Mesangial cell (primary cell): ENCODE measurements at places on chromosomes 7 and 10. TPM values are rescaled to one million over a fixed set of nuclear protein-coding genes. Genes with fewer than 3 reads are reported as not detected.

Gene WIPF3
- under 0.01 and 0.25 TPM in 2 replicates for total RNA-seq

Gene LIPJ
- total RNA-seq, result under 0.01 TPM in 1 of 2 replicates, not detected in the other

Gene NODAL
- not detected in 2 replicates for total RNA-seq

Gene KLLN
- 0.13 and 0.49 TPM in 2 replicates for total RNA-seq

Gene TMEM270
- not detected in 2 replicates for total RNA-seq

Gene PPP1R3A
- total RNA-seq, result not detected in 2 replicates

Gene SORBS1
- total RNA-seq, result 1.3 and 2.8 TPM in 2 replicates

Gene FRA10AC1
- 2.0 and 3.0 TPM in 2 replicates for total RNA-seq

Gene OR2A12
- total RNA-seq, result not detected in 2 replicates

Gene GRID1
- total RNA-seq, result 0.13 TPM in 1 of 2 replicates, not detected in the other

Gene SLIT1
- total RNA-seq, result under 0.01 and 0.16 TPM in 2 replicates

Gene PNLIP
- total RNA-seq, result not detected in 2 replicates

Gene TMEM196
- under 0.01 and 0.13 TPM in 2 replicates for total RNA-seq

Gene MAGI2
- total RNA-seq, result 0.81 and 4.6 TPM in 2 replicates

Gene SEPHS1
- 44.7 and 61.4 TPM in 2 replicates for total RNA-seq

Gene CRYGN
- 1.3 TPM in 1 of 2 replicates, not detected in the other for total RNA-seq

Gene BTAF1
- 13.7 and 14.7 TPM in 2 replicates for total RNA-seq

Gene MINDY4
- 3.7 and 3.8 TPM in 2 replicates for total RNA-seq

Gene GNG11
- 16.4 and 22.0 TPM in 2 replicates for total RNA-seq

Gene GRM3
- total RNA-seq, result not detected in 2 replicates

Gene CC2D2B
- 0.25 TPM in 1 of 2 replicates, not detected in the other for total RNA-seq

Gene CDH23
- under 0.01 and 0.13 TPM in 2 replicates for total RNA-seq

Gene PLXNA4
- total RNA-seq, result 0.16 and 0.51 TPM in 2 replicates

Gene CPED1
- total RNA-seq, result 2.0 and 6.8 TPM in 2 replicates

Gene AKAP9
- 12.7 and 14.7 TPM in 2 replicates for total RNA-seq

Gene OR2A5
- total RNA-seq, result not detected in 2 replicates

Gene ZNF804B
- total RNA-seq, result not detected in 2 replicates

Gene C10orf53
- not detected in 2 replicates for total RNA-seq

Gene ENKUR
- total RNA-seq, result not detected in 2 replicates

Gene FAM241B
- total RNA-seq, result 3.9 and 6.1 TPM in 2 replicates

Gene RADIL
- total RNA-seq, result 0.63 and 1.3 TPM in 2 replicates

Gene FFAR4
- total RNA-seq, result not detected in 2 replicates

Gene HELLS
- total RNA-seq, result 6.5 and 29.5 TPM in 2 replicates

Gene MYO3A
- total RNA-seq, result 0.16 and 1.0 TPM in 2 replicates

Gene CPN1
- total RNA-seq, result not detected in 2 replicates

Gene TMEM140
- 0.33 and 2.0 TPM in 2 replicates for total RNA-seq

Gene GRID2IP
- total RNA-seq, result under 0.01 and 0.25 TPM in 2 replicates

Gene CHAT
- not detected in 2 replicates for total RNA-seq

Gene EZH2
- 4.2 and 17.8 TPM in 2 replicates for total RNA-seq

Gene ZNF479
- total RNA-seq, result not detected in 2 replicates

Gene TMEM176B
- total RNA-seq, result not detected in 2 replicates

Gene CYP3A7
- total RNA-seq, result not detected in 2 replicates

Gene SCART1
- total RNA-seq, result under 0.01 and 1.4 TPM in 2 replicates

Gene MET
- 124 and 141 TPM in 2 replicates for total RNA-seq

Gene ARHGAP22
- 3.0 and 18.1 TPM in 2 replicates for total RNA-seq

Gene GPRIN2
- total RNA-seq, result 7.5 and 13.3 TPM in 2 replicates

Gene ANKIB1
- 23.8 and 27.1 TPM in 2 replicates for total RNA-seq

Gene GPER1
- total RNA-seq, result 2.6 and 2.9 TPM in 2 replicates

Gene TBL2
- 62.2 and 64.9 TPM in 2 replicates for total RNA-seq
